Stimulated activated CD4-positive, alpha-beta T cell treated with anti-CD3 and anti-CD28 coated beads, Interleukin-4, amount 100 ng/mL, for 24 hours (primary cell): ENCODE measurements at places on chromosomes 2 and 18.

DNA sequence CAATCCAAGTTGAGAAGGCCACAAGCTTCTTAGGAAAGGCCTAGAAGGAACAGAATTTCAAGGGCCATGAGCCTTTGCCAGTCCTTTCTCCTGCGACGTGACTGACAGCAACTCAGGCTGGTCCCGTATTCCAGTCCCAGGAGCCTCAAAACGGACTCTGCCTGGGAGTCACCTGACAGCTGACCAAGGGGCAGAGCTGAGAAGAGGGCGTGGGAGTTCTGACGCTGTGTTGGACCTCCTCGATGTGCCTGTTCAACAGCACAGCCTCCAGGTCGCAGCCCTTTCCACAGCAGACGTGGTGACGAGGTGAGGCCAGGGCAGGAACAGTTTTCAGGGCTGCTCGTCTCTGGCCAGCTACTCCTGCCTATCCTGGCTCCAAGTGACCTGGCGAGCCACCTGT is 37.6 kb downstream of the CENPO start:
- no peak for DNase-seq

DNA sequence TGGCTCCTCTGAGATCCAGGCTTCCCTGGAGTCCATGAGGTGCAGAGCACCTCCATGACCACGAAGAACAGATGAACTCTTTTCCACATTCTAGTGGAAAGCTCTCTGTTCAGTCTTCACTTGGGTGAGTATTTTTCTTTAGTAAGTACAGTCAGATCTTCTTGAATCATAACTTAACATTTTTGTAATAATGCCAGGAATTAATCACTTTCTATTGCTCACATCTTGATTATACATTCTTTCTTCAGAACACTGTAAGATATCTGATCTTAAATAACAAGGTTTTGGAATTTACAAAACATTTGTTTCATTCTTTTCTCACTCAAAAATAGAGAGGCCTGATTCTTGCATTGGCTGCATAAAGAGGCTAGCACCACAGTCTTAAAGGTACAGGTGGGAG is 45.4 kb upstream of the RND3 start:
- no peak for DNase-seq

DNA sequence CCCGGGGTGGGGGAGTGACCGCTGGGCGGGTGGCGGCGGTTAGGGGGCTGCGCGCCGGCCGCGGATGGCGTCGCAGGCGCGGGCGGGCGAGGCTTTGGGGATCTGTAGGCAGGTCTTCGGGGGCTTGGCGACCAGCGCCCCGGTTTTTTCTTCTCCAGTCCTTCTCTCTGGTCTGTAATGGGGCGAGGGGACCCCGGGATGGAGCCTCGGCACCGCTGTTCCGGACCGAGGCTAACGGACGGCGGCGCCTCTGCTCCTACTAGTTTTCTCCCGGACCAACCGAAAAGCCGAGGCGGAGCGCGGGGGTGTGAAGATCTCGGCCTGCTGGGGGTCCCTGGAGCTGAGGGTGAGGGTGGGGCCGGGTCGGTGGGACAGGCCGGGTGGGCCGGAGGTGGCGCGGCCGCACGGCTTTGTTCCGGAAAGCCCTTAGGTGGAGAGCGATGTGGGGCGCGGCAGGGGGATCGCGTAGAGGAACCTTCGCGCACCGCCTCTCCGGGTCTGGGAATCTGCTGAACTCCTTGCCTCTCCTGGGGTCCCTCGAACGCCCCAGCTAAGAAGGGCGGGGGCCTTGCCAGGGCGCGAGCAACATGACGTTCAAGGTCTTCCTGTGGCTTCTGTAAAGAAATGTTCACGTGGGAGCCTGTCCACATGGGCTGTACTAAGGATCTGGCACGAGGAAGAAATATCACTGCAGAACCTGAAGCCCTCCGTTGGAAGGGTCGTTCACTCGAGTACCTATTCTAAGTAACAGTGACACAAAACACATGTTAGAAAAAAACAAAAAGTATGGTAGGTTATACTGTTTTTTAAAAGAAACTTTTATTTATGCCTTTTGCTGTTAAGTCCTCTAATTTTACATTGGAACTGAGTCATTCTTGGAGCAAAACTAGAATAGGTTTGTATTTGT is 861 bp downstream of the SLC39A10 start:
- peak; percentile 73 for DNase-seq

DNA sequence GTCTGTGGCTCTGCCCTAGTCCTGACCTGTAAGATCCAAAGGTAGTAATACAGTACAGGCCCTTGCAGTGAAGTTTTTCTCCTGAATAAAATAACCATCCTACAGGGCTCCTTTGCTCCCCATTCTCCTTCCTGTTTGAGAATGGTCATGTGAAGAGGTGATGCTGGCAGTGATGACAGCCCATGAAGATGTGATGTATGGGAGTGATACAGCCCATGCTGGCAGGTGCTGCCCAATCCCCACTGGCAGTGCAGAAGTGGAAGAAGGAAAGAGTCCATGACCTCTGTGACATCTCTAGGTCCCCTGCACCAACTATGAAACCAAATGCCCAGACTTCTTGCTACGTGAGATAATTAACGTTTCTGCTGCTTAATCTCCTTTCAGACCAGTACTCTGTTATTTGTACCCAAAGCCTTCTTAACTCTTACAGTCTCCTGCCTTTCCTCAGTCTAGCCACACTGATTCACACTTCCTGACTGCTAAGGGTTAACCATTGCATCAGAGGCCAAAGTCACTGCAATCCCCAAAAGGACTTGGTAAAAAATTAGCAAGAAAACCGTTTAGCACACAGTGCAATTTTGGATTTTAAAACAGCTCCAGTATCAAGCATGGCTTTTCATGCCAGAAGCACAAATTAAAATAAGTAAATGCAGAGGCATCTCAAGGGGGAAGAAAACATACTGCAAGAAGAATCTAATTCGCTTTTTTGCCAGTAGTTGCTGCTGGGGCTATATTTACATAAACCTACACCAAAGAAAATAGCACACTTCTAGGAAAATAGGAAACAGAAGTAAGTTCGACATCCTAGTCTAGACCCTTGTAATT is 98.0 kb downstream of the STK39 start:
- DNase-seq = no peak

DNA sequence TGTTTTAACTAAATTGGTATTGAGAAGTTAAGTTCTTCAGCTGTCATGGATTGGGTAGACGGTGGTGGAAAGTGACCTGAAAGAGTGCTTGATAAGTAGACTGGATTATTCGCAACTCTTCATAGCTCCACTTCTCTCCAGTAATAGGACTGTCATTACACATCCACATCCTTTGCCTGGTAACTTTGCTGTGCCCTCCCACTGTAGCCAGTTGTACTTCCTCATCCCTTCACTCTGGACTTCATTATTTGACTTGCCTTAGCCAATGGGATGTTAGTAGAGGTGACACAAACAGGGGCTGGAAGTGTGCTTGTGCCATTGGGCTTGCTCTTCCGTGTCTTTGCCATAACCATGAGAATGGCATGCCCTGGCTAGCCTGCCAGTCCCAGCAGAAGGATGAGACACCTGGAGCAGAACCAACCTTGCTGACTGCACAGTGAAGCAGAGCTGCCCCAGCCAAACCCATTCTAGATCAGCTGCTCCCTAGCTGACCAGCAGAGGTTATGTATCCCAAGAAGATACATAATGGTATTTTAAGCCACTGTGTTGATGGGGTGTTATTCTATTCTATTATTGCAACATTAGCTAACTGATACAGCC is 16.9 kb downstream of the QPCT start:
- no peak for DNase-seq

GRCh38 chr2:237631007-237631785 is 3.8 kb downstream of the LRRFIP1 start:
- no peak for DNase-seq

GRCh38 chr18:51371929-51372328 is 174.4 kb upstream of the MEX3C start:
- no peak for DNase-seq

- no peak for DNase-seq
These were observed 13.0 kb downstream of the STRADB start for GRCh38 chr2:201464547-201464946.

- DNase-seq = no peak
These were observed 27.2 kb upstream of the MFSD6 start for GRCh38 chr2:190380962-190381412.

DNA sequence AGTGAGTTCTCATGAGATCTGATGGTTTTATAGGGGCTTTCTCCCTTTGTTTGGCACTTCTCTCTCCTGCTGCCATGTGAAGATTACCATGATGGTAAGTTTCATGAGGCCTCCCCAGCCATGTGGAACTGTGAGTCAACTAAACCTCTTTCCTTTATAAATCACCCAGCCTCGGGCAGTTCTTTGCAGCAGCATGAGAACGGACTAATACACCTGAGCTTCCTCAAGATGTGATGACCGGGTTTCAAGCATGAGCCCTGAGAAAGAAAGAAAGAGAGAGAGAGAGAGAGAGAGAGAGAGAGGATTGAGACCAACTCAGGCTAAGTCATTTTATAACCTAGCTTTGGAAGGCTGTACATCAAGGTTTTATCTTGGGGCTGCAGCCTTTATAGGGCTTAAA is 167.7 kb upstream of the SERPINE2 start:
- DNase-seq = no peak

GRCh38 chr2:201969938-201970785 is 63.5 kb upstream of the FZD7 start:
- DNase-seq = no peak

DNA sequence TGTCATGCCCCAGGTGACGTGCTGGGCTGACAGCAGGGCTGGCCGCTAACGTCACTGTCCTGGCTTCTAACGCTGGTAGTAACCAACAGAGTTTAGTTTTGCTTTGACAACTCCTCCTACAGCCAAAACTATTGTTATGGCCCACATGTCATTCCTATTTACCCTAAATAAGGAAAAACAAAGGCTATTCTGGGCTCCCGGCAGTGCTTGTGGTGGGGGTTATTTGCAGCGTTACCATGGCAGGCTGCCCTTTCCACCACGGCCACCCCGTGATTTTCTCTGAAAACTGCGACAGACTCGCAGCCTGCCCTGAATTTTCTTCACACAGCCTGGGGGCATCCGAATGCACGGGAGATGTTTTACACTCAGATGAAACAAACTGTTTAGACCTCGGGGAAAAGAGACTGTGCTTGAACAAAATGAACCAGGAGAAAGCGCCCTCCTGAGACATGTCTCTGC is 115.2 kb downstream of the FAM210A start:
- DNase-seq = no peak

DNA sequence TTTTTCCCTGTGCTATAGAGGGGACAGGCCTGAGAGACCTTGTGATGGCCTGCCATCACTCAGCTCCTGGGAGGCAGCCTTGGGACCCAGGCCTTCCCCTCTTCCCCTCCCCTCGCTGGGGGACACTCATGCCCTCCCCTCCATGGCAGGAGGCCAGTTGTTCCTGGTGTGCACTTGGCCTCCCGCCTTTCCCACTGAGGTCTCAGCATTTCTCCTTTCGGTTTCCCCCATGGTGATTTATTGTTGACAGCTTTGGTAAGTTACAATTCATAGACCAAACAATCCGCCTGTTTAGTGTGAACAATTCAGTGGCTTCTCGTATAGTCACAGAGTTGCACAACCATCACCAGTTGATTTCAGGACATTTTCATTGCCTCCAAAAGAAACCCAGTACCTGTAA is 10.2 kb upstream of the CNDP1 start:
- DNase-seq = no peak

DNA sequence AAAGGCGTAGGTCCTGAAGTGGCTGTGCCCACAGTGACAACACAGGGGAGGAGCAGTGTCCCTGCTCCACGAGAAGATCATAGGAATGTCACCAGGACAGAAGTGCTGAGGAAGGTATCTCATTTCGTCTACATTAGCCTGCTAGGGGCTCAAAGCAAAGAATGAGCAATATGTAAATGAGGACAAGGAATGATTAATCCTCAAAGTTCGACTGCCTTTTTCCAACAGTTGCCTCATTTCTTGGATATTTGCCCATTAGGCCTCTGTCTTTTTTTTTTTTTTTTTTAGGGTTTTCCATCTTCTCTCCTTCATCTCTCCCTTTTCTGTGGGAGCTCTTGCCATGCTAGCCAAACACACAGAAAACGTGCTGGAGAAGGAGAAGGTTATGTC is 105.2 kb upstream of the ARHGAP28 start:
- DNase-seq = no peak

DNA sequence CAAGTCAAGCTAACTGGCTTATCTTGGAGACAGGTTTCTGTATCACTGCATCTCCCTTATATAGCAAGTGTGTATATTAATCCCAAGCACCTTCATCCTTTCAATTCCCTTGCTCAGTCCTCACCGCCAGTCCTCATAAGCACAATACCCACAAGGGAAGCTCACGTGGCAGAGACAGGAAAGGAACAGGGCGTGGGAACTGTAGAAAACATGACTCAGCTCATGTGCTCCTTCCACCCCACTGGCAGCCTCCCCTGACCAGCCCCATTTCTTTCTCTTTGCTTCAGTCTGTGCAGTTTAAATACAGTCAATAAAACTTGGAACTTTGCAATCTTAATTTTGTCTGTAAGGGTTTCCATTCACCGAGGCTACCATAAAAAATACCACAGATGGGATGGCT is 36.5 kb upstream of the CDH19 start:
- DNase-seq = no peak

GRCh38 chr18:13604786-13605185 is 121.6 kb downstream of the FAM210A start:
- no peak for DNase-seq

DNA sequence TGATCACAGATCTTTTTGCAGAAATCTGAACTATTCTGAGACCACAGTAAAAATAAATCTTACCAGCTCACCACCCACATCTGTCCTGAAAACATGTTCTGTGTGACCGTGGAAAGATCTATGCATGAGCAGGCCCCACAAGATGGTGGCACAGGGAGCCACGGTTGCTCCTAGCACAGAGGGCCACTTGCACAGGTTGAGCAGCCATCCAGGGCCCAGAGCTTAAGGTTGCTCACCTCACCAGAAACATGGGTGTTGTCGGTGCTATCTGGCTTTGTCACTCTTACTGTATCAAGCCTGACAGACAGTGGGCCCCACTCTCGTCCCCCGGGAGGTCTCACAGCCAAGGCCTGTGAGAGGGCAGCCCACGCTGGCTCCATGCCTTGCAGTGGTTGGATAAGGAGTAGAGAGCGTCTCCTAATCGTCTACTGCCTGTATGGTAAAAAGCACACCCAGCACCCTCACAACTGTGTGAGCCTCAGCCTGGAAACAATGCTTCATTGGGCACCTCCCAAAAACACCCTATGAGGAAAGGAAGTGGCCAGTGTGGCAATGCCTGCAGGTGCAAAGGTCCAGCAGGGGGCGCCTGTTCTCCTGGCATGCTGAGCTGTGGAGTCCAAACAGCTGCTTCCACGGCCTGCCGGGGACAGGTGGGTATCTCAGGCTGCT is 19.6 kb downstream of the TUBB6 start:
- DNase-seq = peak; percentile 76

DNA sequence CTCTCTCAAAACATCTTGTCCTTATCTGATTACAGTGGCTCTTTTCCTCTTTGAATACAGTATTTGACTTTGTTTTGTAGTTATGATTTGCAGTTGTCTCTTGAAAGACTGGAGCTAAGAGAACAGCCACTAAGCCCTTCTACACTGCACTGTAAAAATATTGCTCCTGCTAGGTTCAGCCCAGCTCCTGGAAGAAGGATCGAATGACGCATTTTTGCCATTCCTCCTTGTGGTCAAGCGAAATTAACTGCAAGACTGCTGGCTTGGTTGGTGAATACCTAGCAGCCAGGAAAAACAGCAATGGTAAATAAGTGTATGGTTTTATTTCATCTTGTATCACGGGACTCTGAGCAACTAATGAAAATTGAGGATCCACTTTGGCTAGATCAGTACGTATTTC is 407.8 kb upstream of the CDH2 start:
- no peak for DNase-seq

- no peak for DNase-seq
These were observed 3.0 kb downstream of the PIKFYVE start for GRCh38 chr2:208269091-208269490.
